Esophagus muscularis mucosa (tissue), 4 donors: ENCODE measurements at places on chromosomes 13 and 19. TPM values are rescaled to one million over a fixed set of nuclear protein-coding genes. Genes with fewer than 3 reads are reported as not detected.

DNA sequence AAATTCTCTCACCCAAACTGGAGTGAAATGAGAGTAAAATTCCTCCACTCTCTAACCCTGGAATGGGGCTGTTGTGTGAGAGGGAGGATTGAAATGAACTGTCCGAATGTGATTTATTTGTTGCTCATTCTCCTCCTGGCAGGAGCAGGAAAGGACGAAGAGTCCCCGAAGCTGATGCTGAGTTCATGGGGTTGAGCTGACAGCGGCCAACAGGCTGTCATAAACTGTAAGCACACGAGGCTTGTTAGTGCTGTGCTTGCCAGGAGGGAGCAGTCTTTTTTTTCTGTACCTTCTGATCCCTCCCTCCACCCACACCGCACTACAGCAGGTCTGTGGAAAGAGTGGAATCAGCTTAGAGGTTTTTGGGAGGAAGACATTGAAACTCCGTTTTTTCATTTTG is 33.1 kb upstream of the ZNF331 start:
- no peak for DNase-seq

The PTPRH gene
- total RNA-seq: 2.3 TPM

The TSHZ3 gene
- total RNA-seq: 45.5 TPM

DNA sequence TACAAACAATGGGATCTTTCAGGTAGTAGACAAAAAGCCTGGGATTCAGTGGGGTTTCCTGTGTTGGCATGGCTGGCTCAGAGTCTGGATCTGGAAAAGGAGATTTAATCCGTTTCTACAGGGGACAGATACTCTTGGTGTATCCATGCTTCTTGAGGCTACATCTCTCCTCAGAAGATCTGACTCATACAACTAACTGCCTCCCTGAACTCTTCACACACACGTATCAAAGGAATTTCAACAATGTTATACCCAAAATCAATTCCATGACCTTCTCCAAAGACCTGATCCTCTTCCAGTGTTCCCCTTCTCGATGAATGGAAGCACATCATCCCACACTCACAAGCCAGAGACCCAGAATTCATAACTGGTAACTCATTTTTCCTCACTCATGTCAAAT is 435.3 kb upstream of the NBEA start:
- DNase-seq: no peak

The KLK3 gene
- total RNA-seq: not detected

DNA sequence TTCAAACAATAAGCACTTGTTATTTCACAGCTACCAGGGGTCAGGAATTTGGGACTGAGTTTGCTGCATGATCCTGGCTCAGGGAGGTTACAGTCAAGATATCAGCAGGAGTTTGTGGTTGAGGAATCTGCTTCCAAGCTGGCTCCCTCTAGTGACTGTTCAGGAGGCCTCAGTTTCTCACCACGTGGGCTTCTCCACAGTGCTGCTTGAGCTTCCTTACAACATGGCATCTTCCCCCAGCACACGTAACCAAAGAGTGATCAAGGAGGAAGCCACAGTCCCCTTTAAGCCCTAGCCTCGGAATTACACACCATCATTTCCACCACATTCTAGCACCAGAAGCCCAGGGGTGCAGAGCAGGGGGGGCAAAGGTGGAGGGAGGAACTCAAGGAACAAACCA is 28.8 kb downstream of the CELF5 start:
- DNase-seq: no peak

GRCh38 chr13:38462605-38463004 is 113.0 kb downstream of the UFM1 start:
- no peak for DNase-seq

DNA sequence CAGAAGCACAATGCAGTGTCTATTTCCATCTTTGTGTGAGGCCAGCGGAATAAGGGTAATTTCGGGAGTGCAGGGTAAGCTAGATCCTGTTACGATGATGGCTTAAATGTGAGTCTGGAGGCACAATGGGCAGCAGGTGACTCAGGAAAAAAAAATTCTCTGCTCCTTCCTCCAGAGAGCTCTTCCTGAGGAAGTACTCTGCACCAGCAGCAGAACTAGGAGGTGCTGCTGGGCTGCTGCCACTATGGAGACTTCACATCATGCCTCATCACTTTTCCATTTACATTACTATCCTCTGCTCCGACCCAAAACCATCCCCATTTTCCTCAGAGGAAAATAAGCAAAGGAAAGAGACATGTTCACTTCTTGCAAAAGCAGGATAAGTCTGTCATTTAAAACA is 282.0 kb downstream of the DNAJC15 start:
- no peak for DNase-seq

- no peak for DNase-seq
Measured at GRCh38 chr13:34913040-34913439, 29.0 kb upstream of the NBEA start.

DNA sequence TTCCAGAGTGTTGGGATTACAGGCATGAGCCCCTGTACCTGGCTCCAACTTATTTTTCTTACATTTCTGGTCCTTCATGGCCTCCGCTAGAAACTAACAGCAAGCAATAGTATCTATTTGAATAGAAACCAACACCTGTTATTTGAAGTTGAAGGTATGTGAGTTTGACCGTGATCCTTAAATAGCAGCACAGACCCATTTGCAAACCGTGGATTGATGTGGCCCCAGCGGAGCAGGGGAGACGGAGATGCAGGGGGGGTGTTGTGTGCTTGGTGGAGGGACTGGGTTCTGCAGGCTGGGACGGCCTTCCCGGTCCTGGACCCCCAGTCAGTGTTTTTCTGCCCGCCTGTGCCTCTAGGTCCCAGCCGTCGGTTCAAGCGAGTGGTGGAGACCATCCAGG is 16.9 kb downstream of the TMEM150B start:
- no peak for DNase-seq

DNA sequence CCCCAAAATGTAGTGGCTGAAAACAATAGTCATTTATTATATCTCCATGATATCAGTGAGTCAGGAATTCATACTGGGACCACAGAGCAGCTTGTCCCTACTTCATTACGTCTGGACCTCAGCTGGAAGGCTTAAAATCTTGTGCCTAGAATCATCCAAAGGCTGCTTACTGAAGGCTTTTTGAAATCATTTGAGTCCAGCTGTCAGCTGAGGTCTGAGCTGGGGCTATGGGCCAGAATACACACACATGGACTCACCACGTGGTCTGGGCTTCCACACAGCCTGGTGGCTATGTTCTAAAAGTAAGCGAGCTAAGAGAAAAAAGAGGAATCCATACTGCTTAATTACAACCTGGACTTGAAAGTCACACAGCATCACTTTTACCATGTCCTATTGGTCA is 209.2 kb downstream of the KCTD12 start:
- DNase-seq: peak; percentile 85

DNA sequence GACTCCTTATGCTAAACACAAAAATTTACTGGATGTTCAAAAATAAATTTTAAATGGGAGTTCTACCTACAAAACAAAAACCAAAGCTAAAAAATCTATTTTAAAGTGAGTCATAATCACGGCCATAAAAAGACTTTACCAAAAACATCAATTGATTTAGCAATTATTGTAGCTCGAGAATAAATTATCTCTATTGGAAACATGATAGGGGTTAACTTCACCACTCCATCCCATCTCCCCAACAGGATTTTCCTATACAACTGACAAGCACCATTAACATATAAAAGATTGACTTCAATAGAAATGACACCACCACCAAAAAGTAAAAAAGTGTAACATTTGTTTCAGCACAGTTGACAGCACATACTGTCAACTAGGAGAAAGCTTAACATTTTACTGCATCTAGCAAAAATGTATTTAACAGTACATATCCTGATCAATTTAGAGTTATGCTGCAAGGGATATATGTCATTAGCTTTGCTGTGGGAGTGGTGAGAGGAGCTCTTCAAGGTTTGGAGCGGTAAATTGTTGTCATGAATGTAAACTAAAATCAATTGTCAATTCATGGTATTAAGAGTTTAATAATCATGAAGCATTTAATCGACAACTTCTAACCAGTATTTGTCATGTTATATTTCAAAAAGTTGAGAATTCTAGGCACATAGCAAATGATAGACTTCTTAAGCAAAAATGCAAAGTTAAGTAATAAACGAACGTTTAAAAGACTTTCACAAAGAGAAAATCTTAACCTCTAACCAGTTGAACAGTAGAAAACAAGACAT is 3.8 kb downstream of the UBL3 start:
- DNase-seq: no peak

The SLC7A9 gene
- 0.78 TPM for total RNA-seq

- DNase-seq: no peak
Measured at GRCh38 chr19:30450835-30451321, 78.7 kb downstream of the ZNF536 start.

- no peak for DNase-seq
Measured at GRCh38 chr19:1151917-1152587, 22.0 kb downstream of the SBNO2 start.

The MISP gene
- total RNA-seq: not detected

- no peak for DNase-seq
Measured at GRCh38 chr19:46404753-46405468, 8.5 kb downstream of the CCDC8 start.

- no peak for DNase-seq
Measured at GRCh38 chr19:31340042-31341025, 8.9 kb downstream of the TSHZ3 start.

The C19orf18 gene
- 0.40 TPM for total RNA-seq

The GRK1 gene
- not detected for total RNA-seq

DNA sequence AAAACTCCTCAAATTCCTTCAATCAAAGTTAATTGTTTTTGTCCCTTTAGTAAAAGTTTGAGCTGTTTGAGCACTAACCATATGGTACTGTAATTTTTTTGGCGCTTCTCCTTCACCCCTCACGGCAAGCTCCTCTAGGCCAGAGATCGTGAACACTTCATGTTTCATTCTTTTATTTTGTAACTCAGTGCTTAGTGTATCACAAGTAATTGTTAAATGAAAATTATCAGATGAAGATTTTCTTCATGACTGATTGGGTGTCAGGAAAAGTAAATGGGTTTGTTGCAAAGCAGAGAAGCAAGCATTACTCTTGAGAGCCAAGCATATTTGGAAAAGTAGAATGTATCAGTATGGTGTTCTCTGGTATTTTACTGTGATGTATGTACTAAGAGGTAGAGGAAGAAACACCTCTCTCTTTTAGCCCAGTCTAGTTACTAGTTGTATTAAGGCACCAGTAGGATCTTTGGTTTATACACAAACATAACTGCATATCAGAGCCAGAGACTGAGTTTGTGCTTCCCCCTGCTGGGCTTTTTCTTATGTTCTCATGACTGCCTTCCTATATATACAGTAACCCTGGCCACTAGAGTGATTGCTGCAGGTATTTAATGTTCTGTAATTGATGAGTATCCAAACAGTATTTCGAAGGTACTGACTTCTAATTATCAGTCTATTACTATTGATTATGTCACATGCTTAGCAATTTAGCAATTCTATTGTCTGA is 202.3 kb upstream of the KLHL1 start:
- no peak for DNase-seq

GRCh38 chr19:10523135-10523636 is 5.9 kb upstream of the S1PR5 start:
- no peak for DNase-seq

The RFPL4AL1 gene
- not detected for total RNA-seq

The ETFB gene
- 96.8 TPM for total RNA-seq

The RNF225 gene
- total RNA-seq: not detected

GRCh38 chr13:48531416-48532255 is 1.2 kb downstream of the RCBTB2 start:
- no peak for DNase-seq

The PTH2 gene
- not detected for total RNA-seq

GRCh38 chr19:31818798-31819105 is 469.5 kb upstream of the TSHZ3 start:
- no peak for DNase-seq

GRCh38 chr19:28876609-28877123 is 336.3 kb downstream of the UQCRFS1 start:
- no peak for DNase-seq

The ZNF30 gene
- 3.3 TPM for total RNA-seq

DNA sequence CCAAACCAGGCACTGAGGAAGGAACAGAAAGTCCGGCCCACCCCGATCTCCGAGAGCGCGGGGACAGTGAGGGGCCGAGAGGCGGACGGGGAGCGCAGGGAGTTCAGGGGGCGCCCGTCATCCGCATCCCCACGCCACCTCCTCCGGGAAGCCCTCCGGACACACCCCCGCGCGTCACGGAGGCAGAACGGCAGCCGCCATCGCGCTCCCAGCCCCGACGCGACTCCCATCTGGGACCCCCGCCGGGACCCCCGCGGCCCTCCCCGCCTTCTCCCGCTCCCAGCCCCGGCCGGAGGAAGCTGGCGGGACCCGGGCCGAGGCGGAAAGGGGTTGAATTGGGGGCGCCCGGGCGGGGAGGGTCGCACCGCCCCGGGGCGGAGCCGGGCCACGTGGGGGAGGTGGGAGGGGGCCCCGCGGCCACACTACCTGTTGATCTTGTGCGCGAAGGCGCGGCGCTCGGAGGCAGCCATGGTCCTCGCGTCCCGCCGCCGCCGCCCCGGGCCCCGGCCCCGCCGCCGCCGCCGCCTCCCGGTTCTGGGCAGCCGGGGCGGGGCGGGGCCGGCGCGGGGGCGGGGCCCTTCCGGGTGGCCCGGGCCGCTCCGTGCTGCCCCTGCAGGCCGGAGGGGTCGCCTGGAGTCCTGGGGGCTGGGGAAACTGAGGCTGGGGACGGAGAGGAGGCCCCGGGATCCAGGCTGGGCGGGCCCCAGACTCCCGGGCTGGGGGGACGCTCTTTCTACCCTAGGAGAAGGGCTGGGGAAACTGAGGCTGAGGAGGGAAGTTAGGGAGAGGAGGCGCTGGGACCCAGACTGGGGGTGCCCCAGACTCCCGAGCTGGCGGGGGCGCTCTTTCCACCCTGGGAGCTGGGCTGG is at the start of gene DOCK6:
Gene DOCK6 (minus strand): TSS at position 554 of the 869 bp plus-strand sequence. CDS start 84 bp downstream, at position 470.
- DNase-seq: no peak

The SRRM5 gene
- 0.42 TPM for total RNA-seq

The MBD3L1 gene
- not detected for total RNA-seq

GRCh38 chr19:7899751-7900378 is 3.8 kb upstream of the MAP2K7 start:
- DNase-seq: no peak

GRCh38 chr13:23851106-23851505 is 38.1 kb downstream of the MIPEP start:
- no peak for DNase-seq

DNA sequence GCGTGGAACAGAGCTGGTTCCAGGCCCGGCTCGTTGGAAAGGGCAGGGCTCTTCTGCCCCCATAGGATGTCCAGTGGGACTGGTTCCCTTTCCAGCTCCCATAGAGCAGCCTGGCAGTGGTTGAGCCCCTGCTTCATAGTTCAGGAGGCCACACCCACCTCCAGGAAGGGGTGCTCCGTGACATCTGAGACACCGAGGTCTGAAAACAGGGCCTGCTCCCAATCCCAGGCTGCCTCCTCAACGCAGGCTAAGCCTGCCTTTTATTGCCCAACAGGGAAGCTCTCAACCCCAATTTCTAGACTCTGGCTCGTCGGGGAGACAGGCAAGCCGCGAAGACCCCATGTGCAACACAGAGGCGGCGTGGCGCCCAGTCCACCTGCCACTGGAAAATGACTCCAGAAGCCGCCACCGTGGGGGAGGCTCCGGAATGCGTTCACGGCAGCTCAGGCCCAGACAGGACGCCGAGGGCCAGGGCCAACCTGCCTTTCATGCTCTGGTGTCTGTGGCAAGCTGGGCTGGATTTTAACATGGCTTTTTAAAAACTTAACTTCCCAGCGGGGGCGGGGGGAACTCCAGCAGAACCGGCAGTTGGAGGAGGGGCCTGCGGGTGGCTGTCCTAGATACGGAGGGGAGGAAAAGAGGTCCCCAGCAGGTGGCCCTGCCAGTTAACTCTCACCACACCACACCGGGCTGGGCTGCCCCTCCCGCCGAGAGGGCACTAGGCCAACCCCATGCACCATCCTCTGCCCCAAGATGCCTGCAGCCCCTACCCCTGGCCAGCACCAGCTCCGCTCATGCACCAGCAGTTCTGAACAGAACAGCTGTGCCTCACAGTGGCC is 17.9 kb upstream of the TINCR start:
- no peak for DNase-seq

The ZNF773 gene
- 16.7 TPM for total RNA-seq

The NCAN gene
- not detected for total RNA-seq

The ZNF433 gene
- total RNA-seq: 5.3 TPM
